Chondrocyte (in vitro differentiated cells): ENCODE measurements at places on chromosomes 6 and 20. TPM values are rescaled to one million over a fixed set of nuclear protein-coding genes. Genes with fewer than 3 reads are reported as not detected.

The PDSS2 gene
- total RNA-seq, result 10.1 to 13.1 TPM (median 10.4 TPM) in 3 replicates

The RAET1E gene
- total RNA-seq, result not detected in 3 replicates

The GATA5 gene
- total RNA-seq, result not detected in 3 replicates

The DYNLRB1 gene
- 111 to 204 TPM (median 199 TPM) in 3 replicates for total RNA-seq

The OR14J1 gene
- not detected in 3 replicates for total RNA-seq

The TINAG gene
- not detected in 3 replicates for total RNA-seq

The OOEP gene
- total RNA-seq, result not detected in 3 replicates

The SLC22A3 gene
- 1.4 to 1.6 TPM (median 1.4 TPM) in 3 replicates for total RNA-seq

The PSORS1C2 gene
- not detected in 3 replicates for total RNA-seq

The GNMT gene
- total RNA-seq, result 0.53 TPM in 1 of 3 replicates, not detected in the others

The PXDC1 gene
- total RNA-seq, result 191 to 231 TPM (median 222 TPM) in 3 replicates

The LZTS3 gene
- total RNA-seq, result 6.4 to 9.3 TPM (median 8.1 TPM) in 3 replicates

The VNN1 gene
- total RNA-seq, result not detected in 3 replicates

The BPIFB3 gene
- not detected in 3 replicates for total RNA-seq

The SALL4 gene
- total RNA-seq, result 0.17 to 0.68 TPM (median 0.26 TPM) in 3 replicates

The FKBP5 gene
- 139 to 237 TPM (median 143 TPM) in 3 replicates for total RNA-seq

The COL20A1 gene
- total RNA-seq, result 0.21 TPM in 1 of 3 replicates, not detected in the others

The IYD gene
- total RNA-seq, result not detected in 3 replicates

The SULF2 gene
- 82.4 to 120 TPM (median 85.7 TPM) in 3 replicates for total RNA-seq

The MEP1A gene
- not detected in 3 replicates for total RNA-seq

The CCM2L gene
- not detected in 3 replicates for total RNA-seq

The NKX2-2 gene
- not detected in 3 replicates for total RNA-seq

The WFDC10B gene
- not detected in 3 replicates for total RNA-seq

The CLIC5 gene
- total RNA-seq, result not detected in 3 replicates

The LIME1 gene
- 6.8 to 9.7 TPM (median 7.1 TPM) in 3 replicates for total RNA-seq

The ISM1 gene
- total RNA-seq, result 0.31 to 1.2 TPM (median 0.97 TPM) in 3 replicates

The BPIFB4 gene
- not detected in 3 replicates for total RNA-seq

The ECT2L gene
- not detected in 3 replicates for total RNA-seq

The HLA-DQB1 gene
- total RNA-seq, result not detected in 3 replicates

The C6orf163 gene
- total RNA-seq, result 1.2 to 3.3 TPM (median 1.7 TPM) in 3 replicates

The TRIM40 gene
- total RNA-seq, result not detected in 3 replicates

The RSPH3 gene
- total RNA-seq, result 8.3 to 10.0 TPM (median 8.7 TPM) in 3 replicates

The SYNE1 gene
- total RNA-seq, result 151 to 182 TPM (median 157 TPM) in 3 replicates

The STX7 gene
- total RNA-seq, result 58.2 to 69.3 TPM (median 66.5 TPM) in 3 replicates

The TTLL9 gene
- total RNA-seq, result 0.24 to 0.37 TPM (median 0.33 TPM) in 3 replicates

The UNC93A gene
- not detected in 3 replicates for total RNA-seq
